Kidney (tissue), 22 donors: ENCODE measurements at places on chromosomes 12 and 14. TPM values are rescaled to one million over a fixed set of nuclear protein-coding genes. Genes with fewer than 3 reads are reported as not detected.

- H3K27ac ChIP-seq: no peak overlapping the region
- H3K4me3 ChIP-seq: no peak overlapping the region
- peaks cover 5% of the 10 kb centered on the region for H3K36me3 ChIP-seq
- no peaks in the 10 kb centered on the region for H3K4me1 ChIP-seq
- H3K27me3 ChIP-seq: no peaks in the 10 kb centered on the region
Observed at GRCh38 chr12:48947727-48948126, 9.6 kb downstream of the ARF3 start.

The KRT4 gene
- total RNA-seq: not detected

GRCh38 chr12:123038486-123038885, 58.0 kb downstream of the ARL6IP4 start:
- H3K27ac ChIP-seq: no peak overlapping the region
- no peak for DNase-seq
- peaks cover 6% of the 10 kb centered on the region for H3K4me1 ChIP-seq
- no peaks in the 10 kb centered on the region for H3K36me3 ChIP-seq
- no peak overlapping the region for H3K4me3 ChIP-seq

DNA sequence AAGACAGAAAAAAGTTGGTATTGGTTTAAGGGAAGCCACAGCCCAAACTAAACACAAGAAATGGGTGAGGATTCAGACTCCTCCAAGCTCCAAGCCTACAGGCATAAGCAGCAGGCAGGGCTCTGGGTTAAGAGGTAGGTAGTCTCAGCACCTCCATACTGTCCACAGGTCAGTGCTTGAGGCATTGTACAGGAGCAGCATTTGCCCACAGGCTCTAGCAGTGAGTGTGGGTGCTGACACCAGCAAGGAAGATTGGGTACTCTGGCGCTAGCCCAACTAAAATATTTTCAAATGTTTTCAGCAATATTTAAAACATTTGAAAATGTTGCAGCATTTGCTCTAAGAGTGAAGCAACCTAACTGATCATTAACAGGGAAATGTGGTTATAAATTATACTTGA, 33.1 kb downstream of the FERMT2 start:
- H3K4me3 ChIP-seq: no peak overlapping the region
- no peak for DNase-seq
- H3K4me1 ChIP-seq: peaks cover 45% of the 10 kb centered on the region

DNA sequence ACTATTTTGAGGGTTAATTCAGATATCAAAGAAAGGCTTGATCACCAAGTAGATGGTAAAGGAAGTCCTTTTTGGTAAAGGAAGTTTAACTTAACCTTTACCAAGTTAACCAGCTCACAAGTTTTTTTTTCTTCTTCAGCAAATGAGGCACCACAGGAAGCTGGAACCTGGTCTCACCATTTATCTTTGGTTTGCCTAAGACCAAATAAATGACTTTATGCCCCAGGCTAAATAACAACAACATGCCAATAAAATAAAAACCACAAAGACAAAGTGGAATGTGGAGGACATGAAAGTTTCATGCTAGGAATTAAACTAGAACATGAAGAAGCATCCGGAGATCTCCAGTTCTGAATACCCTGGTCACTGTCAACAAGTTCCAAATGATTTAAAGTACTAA, 116.8 kb upstream of the PRICKLE1 start:
- H3K4me3 ChIP-seq: no peak overlapping the region
- no peaks in the 10 kb centered on the region for H3K36me3 ChIP-seq
- no peaks in the 10 kb centered on the region for H3K4me1 ChIP-seq
- no peaks in the 10 kb centered on the region for H3K27me3 ChIP-seq
